ENCODE measurements at places on chromosomes 4 and X.
A peak's percentile ranks its signal among the peaks of the same experiment; 100 is the strongest.

DNA sequence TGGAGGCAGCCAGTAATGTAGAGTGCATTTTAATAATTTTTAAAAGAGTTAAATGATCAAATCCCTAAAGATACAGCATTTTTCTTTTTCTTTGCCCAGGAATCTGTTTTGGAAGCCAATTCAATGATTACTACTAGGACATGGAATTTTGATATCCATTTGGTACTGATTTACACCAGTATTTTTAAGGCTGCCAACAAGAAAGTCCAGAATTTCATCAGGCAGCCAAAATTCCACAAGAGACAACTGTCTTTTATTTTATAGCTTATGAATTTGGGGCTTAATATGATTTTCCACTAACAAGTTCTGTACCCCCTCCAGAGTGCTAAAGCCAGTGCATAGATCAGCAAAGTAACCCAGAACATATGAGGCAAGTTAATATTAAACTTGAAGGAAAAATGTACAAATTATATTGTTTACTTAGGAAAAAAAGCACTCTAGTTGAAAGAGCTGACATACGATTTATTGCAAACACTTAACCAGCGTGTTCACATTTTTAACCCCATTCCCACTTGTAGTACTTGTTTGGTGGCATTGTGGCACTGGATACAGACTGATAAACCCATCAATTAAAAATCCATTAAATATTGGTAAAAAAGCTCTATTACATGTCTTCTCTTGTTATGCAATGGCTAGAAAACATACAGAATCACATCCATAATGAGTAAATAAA, 259.7 kb downstream of the DCHS2 start:
- DNase-seq = no peak

- no peak for DNase-seq
Observed at GRCh38 chrX:141714680-141715079, 16.1 kb upstream of the SPANXD start.

DNA sequence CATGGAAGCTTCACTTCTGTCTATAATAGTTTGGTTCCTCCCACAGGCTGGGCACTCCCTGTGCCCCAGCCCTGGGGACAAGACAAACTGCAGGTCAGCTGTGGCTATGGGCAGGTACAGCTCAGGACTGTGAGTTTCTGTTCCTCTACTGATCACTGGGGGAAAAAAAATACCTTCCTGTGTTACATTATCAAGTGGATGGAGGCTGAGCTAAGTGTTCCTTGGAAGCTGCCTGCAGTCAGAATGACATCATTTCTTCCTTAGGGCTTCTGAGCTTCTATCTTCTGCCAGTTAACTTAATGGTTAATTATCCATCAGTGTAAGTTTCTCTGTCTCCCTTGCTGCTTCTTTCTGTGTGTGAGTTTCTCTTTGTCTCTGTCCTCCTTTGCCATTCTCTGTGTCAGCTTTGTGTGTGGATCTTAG, 4.6 kb downstream of the RAB33A start:
- no peak for DNase-seq

- no peak for DNase-seq
Observed at GRCh38 chr4:27835851-27836250, 975.2 kb downstream of the STIM2 start.

DNA sequence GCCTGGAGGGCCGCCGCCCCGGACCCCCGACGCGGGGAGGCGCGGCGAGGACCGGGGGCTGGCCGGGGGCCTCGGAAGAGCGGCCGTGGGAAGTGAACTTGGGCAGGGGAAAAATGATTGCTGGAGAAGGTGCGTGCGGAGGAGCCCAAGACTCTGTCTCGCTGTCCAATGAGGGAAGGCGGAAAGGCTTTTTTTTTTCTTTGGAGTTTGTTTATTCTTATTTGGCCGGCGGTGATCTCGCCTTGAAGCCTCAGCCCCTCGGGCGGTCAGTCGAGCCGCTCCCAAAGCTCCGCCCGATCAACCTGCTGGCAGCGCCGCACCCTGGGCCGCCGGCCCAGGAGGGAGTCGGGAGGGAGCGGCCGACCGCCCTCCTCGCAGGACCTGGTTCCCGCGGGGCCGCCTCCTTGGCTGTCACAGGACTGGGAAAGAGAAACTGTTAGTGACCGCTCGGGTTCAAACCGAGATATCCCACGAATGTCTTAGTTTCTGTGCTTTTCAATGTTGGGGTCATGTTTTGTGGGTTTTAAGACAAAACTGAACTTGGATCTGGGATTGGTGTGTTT, 2.5 kb downstream of the CPEB2 start:
- DNase-seq = peak; percentile 6

DNA sequence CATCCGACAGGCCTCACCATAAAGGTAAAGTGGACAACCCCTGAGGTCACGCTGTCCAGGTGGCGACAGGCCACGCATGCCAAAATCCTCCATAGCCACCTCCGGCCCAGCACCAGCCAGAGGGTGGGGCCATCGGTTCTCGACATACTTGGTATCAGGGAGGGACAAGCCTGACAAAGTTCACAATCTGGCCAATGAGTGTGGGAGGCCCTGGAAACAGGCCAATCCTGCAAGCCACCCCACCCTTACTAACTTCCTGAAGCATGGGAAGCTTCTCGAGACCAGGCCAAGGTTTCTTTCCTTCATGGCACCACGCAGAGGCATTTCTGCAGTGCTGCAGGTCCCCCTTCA, 73.8 kb downstream of the MTMR1 start:
- no peak for DNase-seq

DNA sequence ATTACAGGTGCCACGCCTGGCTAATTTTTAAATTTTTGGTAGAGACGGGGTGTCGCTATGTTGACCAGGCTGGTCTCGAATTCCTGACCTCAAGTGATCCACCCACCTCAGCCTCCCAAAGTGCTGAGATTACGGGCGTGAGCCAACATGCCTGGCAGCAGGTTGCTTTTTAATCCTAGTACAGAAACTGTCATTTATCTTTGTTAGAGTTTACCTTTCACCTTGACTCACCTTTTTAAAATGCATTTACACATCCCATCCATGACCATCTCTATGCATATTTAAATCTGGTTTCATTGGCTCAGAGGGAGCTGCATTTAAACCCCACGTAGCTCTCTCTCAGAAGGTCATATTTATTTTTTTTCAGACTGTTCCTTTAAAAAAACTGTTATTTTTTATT, 31.9 kb downstream of the SLC16A2 start:
- DNase-seq = no peak

DNA sequence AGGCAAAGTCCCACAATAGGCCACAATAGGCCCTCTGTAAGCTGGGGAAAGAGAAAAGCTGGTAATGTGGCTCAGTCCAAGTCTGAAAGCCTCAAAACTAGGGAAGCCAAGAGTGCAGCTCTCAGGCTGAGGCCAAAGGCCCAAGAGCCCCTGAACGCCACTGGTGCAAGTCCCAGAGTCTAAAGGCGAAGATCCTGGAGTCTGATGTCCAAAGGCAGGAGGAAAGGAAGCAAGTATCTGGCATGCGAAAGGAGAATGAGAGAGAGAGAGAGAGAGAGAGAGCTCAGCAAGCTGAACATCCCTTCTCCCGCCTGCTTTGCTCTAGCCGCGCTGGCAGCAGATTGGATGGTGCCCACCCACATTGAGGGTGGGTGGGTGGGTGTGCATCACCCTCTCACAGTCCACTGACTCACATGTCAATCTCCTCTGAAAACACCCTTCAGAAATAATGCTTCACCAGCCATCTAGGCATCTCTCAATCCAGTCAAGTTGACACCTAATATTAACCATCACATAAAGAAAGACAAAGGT, 30.9 kb upstream of the ELF2 start:
- DNase-seq = no peak

DNA sequence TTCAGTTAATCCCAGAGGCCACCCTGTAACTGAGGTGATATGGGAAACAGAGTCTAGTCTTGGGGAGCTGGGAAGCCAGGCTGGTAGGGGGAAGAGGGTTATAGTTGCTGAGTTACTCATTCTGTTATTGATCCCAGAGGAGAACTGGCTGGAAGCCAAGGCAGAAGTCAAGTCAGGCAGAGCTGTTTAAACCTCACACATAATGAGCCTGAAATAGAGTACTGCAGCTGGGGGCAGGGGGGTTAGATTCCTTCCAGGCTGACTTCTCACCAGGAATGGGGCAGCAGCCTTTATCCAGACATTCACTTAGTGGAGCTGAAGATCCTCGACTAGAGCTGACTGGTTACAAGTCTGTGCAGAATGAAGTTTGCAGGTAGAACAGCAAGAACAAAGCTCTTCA, 144.9 kb downstream of the C4orf33 start:
- no peak for DNase-seq

DNA sequence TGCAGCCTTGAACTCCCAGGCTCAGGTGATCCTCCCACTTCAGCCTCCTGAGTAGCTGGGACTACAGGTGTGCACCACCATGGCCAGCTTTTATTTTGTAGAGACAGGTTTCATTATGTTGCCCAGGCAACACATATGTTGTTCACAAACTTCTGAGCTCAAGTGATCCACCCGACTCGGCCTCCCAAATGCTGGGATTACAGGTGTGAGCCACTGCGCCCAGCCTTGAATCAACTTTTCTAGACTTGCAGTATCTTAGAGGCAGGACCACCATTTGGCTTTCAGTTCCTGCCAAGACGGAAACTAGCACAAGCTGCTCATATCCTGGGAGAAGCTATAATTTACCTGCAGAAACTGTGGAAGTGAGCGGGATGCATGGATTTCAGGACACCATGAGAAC, 19.9 kb downstream of the NAT8L start:
- DNase-seq = no peak

GRCh38 chr4:6442555-6442954, 29.9 kb downstream of the PPP2R2C start:
- no peak for DNase-seq

DNA sequence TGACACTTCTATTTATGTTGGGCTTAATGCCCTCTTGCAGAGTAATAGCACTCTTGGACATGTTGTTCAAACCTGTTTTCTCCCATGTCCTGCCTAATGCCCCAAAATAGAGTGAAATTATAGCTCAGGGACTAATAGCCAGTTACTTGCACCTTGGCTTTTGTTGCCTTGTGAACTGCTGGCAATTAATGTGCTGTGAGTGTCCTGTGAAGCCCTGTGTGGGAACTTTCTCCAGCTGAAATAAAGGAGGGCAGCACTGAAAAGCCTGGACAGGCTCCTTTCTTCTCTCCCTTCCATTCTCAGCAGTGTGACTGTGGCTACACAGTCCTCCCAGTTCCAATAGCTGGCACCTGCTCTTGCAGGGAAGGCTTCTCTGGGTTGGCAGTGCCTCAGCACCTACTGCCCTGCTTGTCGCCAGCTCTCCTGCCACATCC, 72.4 kb downstream of the DCLK2 start:
- DNase-seq = no peak

DNA sequence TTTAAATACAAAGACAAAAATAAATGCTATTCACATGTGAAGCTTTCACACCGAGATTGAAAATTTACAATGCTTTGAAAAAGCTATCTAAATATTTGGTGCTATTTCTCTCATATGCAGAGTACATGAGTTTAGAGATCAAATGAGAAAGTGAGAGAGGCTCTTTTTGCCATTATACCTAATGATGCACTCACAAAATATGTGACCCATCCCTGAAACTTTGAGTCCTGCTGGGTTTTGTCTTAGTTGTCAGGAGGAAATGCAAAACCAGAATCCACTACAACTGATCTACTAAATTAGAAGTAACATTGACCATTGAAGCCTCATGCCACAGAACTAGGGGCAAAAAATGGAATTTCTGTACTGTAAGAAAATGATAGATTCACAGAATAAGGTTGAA, 251.7 kb downstream of the MAPK10 start:
- DNase-seq = no peak

DNA sequence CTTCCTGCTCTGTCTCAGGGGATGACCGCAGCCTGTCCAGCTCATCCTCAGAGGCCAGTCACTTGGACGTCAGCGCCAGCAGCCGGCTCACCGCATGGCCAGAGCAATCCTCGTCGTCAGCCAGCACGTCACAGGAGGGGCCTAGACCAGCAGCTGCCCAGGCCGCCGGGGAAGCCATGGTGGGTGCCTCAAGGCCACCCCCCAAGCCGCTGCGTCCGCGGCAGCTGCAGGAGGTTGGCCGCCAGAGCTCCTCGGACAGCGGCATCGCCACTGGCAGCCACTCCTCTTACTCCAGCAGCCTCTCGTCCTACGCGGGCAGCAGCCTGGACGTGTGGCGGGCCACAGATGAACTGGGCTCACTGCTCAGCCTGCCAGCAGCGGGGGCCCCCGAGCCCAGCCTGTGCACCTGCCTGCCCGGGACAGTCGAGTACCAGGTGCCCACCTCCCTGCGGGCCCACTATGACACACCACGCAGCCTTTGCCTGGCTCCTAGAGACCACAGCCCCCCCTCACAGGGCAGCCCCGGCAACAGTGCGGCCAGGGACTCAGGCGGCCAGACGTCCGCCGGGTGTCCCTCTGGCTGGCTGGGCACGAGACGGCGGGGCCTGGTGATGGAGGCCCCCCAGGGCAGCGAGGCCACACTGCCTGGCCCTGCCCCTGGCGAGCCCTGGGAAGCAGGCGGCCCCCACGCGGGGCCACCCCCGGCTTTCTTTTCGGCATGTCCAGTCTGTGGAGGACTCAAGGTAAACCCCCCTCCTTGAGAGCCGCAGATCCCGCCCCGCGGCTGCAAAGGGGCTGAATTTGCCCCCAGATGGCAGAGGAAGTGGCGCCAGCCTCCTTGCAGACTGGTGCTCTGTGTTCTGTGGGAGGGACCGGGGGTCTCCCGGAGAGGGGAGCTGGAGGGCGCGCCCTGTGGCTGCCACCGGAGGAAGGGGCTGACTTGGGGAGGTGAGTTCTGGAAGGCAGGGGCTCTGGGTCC, 29.9 kb downstream of the DOK7 start:
- no peak for DNase-seq

GRCh38 chrX:118038614-118039365, 77.8 kb downstream of the KLHL13 start:
- DNase-seq = no peak

GRCh38 chrX:131862321-131862720, 160.8 kb upstream of the STK26 start:
- no peak for DNase-seq

GRCh38 chr4:103934178-103934789, 214.5 kb upstream of the TACR3 start:
- DNase-seq = no peak

DNA sequence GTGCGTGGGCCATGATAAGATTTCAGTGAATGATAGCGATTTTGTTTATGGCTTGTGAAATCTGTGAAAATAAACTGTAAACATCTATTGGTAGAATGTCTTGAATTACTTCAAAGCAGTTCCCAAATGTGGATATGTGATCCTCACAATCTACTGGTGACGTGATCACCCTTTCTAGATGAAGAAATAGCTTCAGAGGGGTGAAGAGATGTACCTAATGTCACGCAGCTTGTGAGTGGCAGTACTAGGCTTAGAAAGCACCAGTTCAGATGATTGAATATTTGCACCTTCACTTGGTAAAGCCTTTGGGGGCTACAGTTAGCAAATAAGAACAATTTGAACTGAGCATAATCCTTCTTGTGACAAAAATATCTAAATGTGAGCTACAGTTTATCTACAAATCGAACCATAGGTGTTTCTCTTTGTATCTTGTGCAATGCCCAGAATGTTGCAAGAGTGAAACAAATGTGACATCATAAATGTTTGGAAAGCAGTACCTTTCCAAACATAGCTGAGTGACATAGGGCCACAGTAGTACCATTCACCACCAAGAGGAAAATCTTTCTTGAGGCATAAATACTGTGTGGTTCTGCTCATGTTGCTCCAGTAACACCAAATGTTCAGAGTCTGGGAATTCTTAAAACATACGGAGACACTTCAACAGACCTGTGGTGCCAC, 14.2 kb downstream of the PAK3 start:
- DNase-seq = no peak

All from stimulated activated CD4-positive, alpha-beta T cell treated with anti-CD3 and anti-CD28 coated beads, Interleukin-1b, Interleukin-23, amount 100 ng/mL, for 1 hour (primary cell).